ENCODE measurements at places on chromosomes 7 and 10. TPM values are rescaled to one million over a fixed set of nuclear protein-coding genes. Genes with fewer than 3 reads are reported as not detected.

The MPP7 gene
- polyA plus RNA-seq, result 7.7 TPM

The FAM25C gene
- not detected for polyA plus RNA-seq

The SEMA3D gene
- polyA plus RNA-seq, result 0.53 TPM

The FGL2 gene
- polyA plus RNA-seq, result 3.3 TPM

The LRRTM3 gene
- 0.02 TPM for polyA plus RNA-seq

The CH25H gene
- 25.2 TPM for polyA plus RNA-seq

The PCLO gene
- 1.3 TPM for polyA plus RNA-seq

The EXOC4 gene
- polyA plus RNA-seq, result 19.7 TPM

The MTPN gene
- 32.9 TPM for polyA plus RNA-seq

The TACC2 gene
- polyA plus RNA-seq, result 91.5 TPM

The CCDC172 gene
- not detected for polyA plus RNA-seq

The HMX2 gene
- not detected for polyA plus RNA-seq

The CAMK2B gene
- 0.25 TPM for polyA plus RNA-seq

The SERPINE1 gene
- 12.4 TPM for polyA plus RNA-seq

The PDZD7 gene
- 0.83 TPM for polyA plus RNA-seq

The TMEM140 gene
- polyA plus RNA-seq, result 35.2 TPM

The RPEL1 gene
- not detected for polyA plus RNA-seq

The EVX1 gene
- polyA plus RNA-seq, result not detected

The PTF1A gene
- polyA plus RNA-seq, result not detected

The DRGX gene
- not detected for polyA plus RNA-seq

The ACTL6B gene
- not detected for polyA plus RNA-seq

The UNC5B gene
- 7.2 TPM for polyA plus RNA-seq

The NOM1 gene
- polyA plus RNA-seq, result 8.3 TPM

The HYAL4 gene
- not detected for polyA plus RNA-seq

The PDCD11 gene
- 17.3 TPM for polyA plus RNA-seq

The CCDC146 gene
- 9.8 TPM for polyA plus RNA-seq

The TMEM120A gene
- 56.5 TPM for polyA plus RNA-seq

The ZNF736 gene
- 4.7 TPM for polyA plus RNA-seq

The ICA1 gene
- 16.5 TPM for polyA plus RNA-seq

The PLEKHS1 gene
- 9.3 TPM for polyA plus RNA-seq

The ZNF503 gene
- 11.7 TPM for polyA plus RNA-seq

The ELMO1 gene
- 10.1 TPM for polyA plus RNA-seq

The SLC29A4 gene
- polyA plus RNA-seq, result 1.1 TPM

The CALHM1 gene
- not detected for polyA plus RNA-seq

The IGFBP3 gene
- polyA plus RNA-seq, result 29.2 TPM

The ATOH7 gene
- polyA plus RNA-seq, result 0.02 TPM

The DLD gene
- 19.3 TPM for polyA plus RNA-seq

The OR2A12 gene
- not detected for polyA plus RNA-seq

The VWDE gene
- 1.4 TPM for polyA plus RNA-seq

The PDK4 gene
- 27.9 TPM for polyA plus RNA-seq

The UNCX gene
- polyA plus RNA-seq, result not detected

The PRRT4 gene
- 0.35 TPM for polyA plus RNA-seq

The EGFR gene
- 11.6 TPM for polyA plus RNA-seq

The PNLIPRP3 gene
- polyA plus RNA-seq, result not detected

The VSTM4 gene
- polyA plus RNA-seq, result 3.4 TPM

The C7orf33 gene
- polyA plus RNA-seq, result not detected

The HKDC1 gene
- 4.6 TPM for polyA plus RNA-seq

The FFAR4 gene
- 2.5 TPM for polyA plus RNA-seq

The CREB3L2 gene
- 13.7 TPM for polyA plus RNA-seq
